Posterior cingulate gyrus (tissue), 11 donors: ENCODE measurements at places on chromosomes 7 and 10.

GRCh38 chr7:102140952-102141370, 145.7 kb upstream of the SH2B2 start:
- no peak for DNase-seq

DNA sequence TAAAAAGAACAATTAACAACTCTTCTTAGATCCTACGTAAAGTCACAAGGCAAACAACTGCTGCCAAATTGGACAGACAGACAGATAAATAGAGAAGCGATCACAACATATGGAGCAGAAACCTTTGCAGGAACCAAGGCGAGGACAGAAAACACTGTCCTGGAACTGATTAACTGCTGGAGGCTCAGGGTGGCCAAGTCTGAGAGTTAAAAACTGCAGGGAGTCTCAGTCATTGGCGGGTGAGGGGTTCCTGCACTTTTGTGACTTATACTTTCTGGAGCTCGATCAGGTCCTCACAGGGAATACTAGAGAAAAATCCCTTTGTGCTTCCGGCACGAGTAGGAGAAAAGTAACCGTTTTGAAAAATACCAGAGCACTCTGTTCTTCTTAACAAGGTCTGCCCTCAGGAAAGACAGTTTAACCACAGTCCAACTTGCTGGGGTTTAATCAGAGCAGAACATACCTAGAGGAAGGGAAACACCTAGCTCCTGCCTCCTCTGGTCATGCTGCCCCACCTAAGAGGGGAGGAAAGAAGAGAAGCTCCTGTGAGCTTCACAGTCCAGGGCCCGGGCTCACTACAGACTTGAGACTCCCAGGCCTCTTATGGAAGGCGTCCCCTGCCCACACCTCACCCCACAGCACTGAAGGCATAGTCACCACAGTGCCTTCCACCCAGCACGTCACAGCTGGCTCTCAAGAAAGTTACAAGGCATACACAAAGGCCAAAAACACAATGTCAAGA, 74.9 kb downstream of the LARP4B start:
- no peak for DNase-seq

DNA sequence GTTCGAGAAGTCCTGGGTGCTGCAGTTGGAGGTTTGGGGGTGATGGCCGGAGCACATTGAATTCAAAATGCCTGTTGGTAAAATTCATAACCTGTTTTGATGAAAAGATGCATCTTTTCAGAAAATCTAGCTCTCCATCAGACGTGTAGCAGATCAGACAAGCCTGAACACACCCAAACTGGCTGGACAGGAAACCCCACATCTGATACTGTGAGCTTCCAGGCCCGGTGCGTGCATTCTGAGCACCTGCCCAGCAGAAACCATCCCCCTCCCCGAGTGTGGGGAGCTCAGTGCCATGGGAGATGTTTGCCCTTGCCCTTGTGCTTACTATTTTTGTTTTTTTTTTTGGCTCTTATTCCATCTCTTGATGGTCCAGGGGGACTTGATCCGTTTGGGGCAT, 417.1 kb downstream of the TCERG1L start:
- DNase-seq: no peak

DNA sequence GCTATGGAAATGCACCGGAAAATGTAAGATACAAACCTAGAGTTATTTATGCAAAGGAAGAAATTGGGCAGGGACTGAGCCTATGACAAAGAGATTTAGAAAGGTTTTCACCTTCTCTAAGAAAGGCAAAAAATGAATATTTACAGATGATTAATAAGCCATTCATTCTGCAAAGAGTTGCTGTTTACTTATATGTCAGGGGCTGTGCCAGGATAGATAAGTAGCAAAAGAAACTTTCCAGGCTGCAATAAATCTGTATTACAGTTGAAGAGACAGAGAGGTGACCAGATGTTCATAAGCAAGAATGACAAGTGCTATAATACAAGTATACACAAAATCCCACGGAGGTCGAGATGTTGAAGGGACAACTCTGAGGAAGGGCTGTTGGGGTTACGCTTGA, 299.6 kb downstream of the CALN1 start:
- DNase-seq: no peak

- DNase-seq: peak; percentile 86
Observed at GRCh38 chr7:143902332-143902899, 440 bp upstream of the TCAF1 start.

- DNase-seq: no peak
Observed at GRCh38 chr7:95715274-95715673, 57.1 kb upstream of the DYNC1I1 start.

GRCh38 chr7:57399251-57399940, 50.6 kb upstream of the ZNF716 start:
- DNase-seq: no peak

- no peak for DNase-seq
Observed at GRCh38 chr10:129715805-129716204, 248.3 kb downstream of the EBF3 start.

DNA sequence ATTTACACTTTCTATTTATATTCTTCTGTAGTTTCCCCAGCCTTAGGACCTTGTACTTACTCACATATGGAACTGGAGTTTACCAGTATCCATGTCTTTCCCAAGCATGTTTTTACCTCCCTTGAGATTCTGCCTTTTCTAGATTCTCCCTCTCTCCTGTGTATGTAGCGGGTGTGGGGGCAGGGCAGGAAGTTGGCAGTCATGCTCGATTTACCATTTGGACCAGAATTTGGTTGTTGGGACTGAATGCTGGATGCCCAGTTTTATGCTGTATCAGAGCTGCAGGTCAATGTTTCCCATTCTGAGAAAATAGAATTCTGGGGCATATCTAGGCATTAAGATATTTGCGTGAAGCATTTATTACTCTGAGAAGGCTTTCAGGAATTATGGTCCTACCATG, 14.2 kb downstream of the INPP5F start:
- no peak for DNase-seq

- no peak for DNase-seq
Observed at GRCh38 chr10:14838582-14839304, 637 bp downstream of the HSPA14 start.

- no peak for DNase-seq
Observed at GRCh38 chr10:114083040-114083439, 39.4 kb downstream of the ADRB1 start.

DNA sequence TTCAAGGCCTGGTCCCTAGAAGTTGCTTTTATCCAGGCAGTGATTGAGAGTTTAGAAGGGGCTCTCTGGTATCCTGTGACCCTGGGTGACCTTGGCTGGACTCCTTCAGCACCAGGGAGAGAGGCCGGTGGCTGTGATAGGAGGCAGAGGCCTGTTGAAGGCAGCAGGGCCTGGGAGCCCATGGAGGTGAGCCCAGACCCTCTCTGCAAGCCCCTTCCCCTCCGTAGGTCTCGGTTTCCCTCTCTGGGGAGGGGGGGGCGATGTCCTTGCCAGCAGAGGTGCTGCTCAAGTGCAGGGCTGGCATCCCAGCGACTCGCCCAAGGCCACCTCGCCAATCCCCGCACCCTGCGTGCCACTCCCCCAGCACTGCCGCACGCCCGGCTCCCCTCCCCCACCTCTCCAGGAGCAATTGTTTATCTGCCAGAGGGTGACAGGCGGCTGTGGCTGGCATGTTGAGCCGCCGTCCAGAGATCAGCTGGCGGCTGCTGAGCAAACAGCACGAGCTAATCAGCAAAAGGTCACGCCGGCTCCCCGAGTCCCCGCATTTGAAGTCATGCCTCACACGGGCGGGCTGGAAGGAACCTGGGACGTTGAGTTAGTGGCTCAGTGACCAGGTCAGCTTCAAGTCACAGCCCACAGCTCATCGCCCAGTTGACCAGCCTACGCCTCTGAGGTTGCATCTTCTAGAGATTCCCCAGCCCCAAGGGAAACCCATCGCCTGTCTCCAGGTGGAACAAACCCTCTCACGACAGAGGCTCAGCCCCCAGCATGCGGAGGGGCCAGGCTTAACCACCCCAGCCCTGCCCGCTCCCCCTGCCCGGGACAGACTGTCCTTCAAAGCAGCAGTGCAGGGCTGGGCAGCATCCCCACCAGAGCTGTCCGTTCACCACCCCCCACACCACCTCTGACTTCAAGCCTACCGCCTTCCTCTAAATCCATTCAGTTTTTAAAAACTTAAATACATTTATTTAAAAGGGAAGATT, 43.7 kb downstream of the ELFN1 start:
- no peak for DNase-seq

GRCh38 chr7:75993689-75994387, 557 bp downstream of the TMEM120A start:
- peak; percentile 82 for DNase-seq

- peak; percentile 79 for DNase-seq
Observed at GRCh38 chr7:71239586-71240268, 107.8 kb downstream of the GALNT17 start.

DNA sequence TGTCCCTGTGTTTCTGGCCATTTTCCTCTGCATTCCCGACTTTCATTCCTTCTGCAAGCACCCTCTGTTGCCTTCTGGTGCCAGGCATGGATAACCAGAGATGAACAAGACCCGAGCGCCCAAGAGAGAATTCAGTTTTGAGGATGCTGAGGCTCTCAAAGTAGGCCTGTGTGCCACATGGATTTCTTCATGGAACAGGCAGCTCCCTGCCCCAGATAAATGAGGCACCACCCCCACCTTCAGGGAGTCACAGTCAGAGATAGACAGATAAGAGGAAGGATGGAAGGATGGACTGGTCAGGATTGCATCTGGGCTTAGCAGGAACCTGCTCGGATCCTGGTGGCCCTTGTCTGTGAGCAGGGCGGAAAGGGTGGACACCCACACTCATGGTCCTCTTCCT, 49.4 kb downstream of the ADCYAP1R1 start:
- DNase-seq: no peak

- DNase-seq: no peak
Observed at GRCh38 chr10:94640562-94640961, 43.0 kb upstream of the CYP2C18 start.

- no peak for DNase-seq
Observed at GRCh38 chr10:120034236-120034635, 141.7 kb downstream of the SEC23IP start.

DNA sequence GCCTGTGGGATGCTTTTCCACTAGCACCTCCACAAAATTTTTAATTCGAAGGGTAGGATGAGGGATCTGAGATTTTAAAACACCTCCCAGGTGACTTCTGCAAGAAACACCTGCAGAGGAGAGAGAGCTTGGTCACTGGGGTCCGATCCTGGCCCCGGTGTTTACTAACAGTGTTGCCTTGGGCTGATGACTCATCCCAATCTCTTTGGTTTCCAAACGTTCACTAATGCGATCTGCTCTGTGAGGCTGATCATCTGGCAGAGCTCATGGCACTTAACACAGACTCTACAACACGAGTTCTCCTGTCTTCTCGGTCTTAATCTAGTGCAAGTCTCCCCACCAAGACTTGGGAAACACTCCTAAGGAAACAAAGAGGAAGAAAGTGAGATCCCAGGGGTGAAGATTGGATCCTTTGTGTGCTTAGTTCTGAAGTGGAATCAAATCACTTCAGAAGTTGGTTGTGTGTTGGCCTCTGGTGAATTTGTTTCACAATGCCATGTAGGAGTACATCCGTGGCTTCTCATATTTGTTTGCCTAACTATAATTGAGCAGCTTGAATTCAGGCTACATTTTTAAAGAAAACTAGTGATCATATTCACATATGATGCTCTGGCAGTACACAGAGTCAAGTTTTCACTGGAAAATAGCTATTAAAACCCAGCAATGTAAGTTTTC, 407.9 kb downstream of the NRG3 start:
- no peak for DNase-seq

GRCh38 chr7:36203071-36203790, 50.2 kb downstream of the EEPD1 start:
- no peak for DNase-seq

DNA sequence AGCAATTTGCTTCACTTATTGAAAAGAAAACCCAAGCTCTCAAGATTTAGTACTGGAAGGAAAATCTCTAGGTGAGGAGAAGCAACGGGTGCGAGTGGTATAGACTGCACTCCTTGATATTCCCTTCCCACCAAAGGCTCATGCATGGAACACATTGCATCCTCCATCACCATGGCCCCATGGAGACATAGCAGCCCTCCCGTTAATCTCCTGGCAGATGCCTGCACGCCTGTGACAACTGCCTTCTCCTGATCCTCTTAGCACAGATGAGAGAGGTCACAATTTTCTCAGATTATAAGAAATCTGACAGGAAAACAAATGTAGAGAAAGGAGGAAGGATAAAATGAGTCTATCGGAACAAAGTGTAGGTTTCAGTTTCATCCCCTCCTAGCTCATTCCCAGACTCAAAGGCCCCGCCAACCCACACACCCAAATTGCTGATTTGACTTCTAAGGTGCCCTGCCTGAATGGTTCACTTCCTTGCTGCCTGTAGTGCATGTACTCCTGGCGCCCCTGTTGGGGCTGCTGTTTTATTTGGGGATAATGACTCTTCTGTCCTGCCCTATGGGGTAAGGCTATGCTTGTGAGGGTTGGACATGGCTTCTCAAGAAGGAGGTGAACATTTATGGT, 50.0 kb downstream of the PLXNA4 start:
- no peak for DNase-seq

DNA sequence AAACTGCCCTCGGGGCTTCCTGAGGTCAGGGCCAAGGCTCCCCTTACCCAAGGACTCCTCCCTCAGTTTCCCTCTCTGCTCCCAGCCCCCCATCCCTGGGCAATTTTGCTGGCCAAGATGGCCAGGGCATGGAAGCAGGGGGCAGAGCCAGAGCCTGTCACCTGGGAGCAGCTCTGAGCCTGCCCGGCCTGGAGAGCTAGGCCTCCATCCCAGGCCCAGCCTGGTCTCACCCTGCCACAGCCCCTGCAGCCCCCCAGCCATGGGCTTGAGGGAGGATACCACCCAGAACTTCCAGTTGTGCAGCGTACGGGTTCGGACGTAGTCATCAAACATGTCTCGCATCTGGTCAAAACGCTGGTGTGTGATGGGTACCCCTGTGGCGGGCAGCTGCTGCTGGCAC, 17.0 kb upstream of the TBL2 start:
- DNase-seq: no peak

- no peak for DNase-seq
Observed at GRCh38 chr10:114974625-114975024, 36.6 kb downstream of the TRUB1 start.

- DNase-seq: no peak
Observed at GRCh38 chr7:50558294-50559053, 6.7 kb downstream of the DDC start.

DNA sequence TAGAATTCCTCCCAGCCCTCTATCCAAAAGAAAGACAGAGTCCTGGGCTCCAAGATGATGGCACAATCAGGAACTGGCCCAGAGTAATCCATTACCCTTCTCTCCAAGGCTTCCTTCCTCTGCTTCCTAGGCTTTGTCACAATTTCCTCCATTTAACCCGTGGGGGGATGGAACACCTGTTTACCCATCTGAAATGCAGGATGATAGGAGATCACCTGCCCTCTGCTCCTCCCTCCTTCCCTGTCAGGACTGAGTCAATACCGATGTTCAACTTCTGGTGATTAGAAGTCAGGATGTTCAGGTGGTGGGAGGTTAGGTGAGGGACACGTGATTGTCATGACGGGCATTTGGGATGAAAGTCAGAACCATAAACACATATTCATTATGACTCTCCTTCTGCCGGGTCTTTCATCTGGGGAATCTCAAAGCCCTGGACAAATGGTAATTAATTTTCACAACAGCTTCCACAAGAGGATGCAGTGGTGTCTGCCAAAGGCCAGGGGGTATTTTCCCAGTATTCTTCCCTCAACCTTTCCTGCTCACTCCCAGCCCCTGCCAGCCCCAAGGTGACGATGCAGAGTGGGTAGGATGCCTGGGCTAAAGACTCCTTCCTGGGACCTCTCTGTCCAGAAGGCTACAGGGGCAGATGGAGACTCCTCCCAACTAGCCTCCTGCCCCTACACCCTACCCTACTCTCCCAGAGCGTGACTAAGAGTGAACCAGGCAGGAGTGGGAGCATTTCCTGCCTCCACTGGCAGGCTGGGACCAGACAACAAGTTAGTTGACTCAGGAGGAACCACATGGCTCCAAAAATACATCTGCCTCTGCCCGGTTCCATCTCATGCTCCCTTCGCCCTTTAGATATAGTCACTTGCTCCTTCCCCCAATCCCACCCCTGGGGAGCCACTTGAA, 27.9 kb downstream of the DUSP5 start:
- no peak for DNase-seq
